ENCODE measurements at places on chromosomes 12 and 14.

- no peaks in the 10 kb centered on the region for H3K36me3 ChIP-seq
- no peak for DNase-seq
- no peak overlapping the region for H3K4me3 ChIP-seq
- H3K27ac ChIP-seq, result no peak overlapping the region
- H3K27me3 ChIP-seq, result no peaks in the 10 kb centered on the region
Observed at GRCh38 chr14:89851106-89851505, 103.4 kb downstream of the EFCAB11 start.

DNA sequence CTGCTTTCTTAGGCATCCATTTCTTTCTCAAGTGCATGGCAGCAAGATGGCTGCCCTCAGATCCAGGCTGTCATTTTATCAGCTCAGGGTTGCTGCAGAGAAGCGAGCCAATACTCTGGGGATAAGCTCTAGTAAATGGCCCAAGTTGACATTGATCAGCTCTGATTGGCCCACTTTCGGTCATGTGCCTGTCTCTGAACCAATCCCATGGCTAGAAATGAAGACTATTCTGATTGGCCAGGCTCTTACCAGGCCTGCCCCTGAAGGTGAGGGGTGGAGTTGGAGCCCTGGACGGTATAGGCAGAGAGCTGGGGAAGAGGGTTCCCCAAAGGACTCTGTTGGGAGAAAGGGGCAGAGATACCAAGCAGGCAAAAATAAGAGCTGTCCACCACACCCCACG lies 41.4 kb downstream of the MYO1H start:
- no peaks in the 10 kb centered on the region for H3K36me3 ChIP-seq
- H3K4me3 ChIP-seq, result no peak overlapping the region
- no peaks in the 10 kb centered on the region for H3K4me1 ChIP-seq
- no peak for DNase-seq

DNA sequence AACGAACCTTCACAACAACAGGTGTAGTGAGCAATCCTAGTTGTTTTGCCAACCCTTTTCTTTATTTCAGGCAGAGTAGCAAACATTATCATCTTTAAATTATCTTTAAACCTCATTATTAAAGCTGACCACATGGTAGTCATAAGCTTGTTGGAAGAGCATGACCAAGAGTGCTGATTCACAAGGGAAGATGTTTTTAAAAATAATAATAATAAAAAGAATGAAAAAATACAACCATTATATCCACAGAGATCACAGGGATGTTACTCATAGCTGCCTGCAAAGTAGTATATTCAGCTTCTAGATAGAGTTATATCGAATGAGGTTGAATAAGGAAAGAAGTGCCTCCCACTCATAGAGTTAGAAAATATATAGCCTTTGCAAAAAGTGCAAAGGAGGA lies 101.0 kb upstream of the FLRT2 start:
- H3K36me3 ChIP-seq, result no peaks in the 10 kb centered on the region
- H3K4me3 ChIP-seq, result no peak overlapping the region
- H3K27me3 ChIP-seq, result no peaks in the 10 kb centered on the region
- no peak for DNase-seq

DNA sequence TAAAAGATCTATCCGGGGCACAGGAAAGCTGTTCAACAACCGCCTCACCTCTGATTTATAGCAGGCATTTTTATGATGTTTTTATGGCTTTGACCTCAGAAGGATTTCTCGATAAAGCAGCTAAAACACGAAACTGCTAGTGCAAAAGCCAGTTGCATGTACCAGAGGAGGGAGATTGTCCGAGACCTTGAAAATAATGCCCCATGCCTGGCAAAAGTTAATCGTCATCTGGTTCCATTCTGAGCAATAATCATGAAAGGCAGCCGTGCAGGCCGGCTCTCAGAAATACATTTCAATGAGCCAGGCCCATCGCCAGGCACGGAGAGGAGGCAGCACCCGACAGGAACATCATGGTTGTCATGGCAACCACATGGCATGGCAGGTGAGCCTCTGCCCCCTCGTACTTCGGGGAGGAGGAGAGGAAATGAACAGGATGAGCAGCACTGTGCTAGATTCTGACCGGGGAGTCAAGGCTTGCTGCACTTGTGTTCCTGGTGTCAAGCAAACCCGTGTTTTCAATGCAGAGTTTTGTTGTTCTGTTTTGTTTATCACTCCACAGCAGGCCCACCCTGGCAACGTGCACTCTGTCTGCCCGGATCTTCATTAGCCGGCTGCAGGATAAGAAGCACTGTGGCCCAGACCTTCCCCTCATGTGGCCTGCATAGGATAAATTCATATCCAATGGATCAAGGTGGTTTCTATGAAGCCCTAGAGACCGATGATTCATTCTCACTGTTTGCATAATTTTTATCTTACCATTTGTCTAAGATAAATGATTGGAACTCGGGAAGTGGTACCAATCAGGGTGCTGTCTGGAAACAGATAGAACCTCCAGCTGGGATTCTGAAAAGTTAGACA lies 160.2 kb downstream of the RIMBP2 start:
- no peak for DNase-seq
- no peaks in the 10 kb centered on the region for H3K4me1 ChIP-seq
- no peak overlapping the region for H3K4me3 ChIP-seq
- H3K27me3 ChIP-seq, result no peaks in the 10 kb centered on the region
- H3K27ac ChIP-seq, result no peak overlapping the region
- no peaks in the 10 kb centered on the region for H3K36me3 ChIP-seq

DNA sequence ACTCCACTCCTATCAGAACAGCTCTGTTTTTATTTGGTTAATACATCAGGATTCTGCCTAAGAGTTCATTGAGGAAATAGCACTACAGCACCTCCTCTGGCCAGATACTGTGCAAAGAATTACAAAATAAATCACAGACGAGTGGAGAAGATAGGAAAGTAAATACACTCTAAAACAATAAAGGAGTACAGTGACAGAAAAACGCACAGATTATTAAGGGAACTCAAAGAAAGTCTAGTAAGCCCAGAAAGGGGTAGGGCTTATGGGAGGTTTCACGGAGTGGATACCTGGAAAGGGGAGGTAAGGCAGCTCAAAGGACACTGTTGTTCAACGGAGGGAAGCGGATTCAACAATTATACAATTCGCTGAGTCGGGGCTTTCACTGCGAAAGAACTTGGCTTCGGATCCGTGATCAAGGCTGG lies 5.5 kb downstream of the OR10AD1 start:
- peak overlapping the region; percentile 86 for H3K4me3 ChIP-seq
- no peak for DNase-seq
- peaks cover 18% of the 10 kb centered on the region for H3K36me3 ChIP-seq

- DNase-seq, result no peak
- H3K27me3 ChIP-seq, result peaks cover 1% of the 10 kb centered on the region
- H3K4me1 ChIP-seq, result no peaks in the 10 kb centered on the region
- H3K4me3 ChIP-seq, result no peak overlapping the region
- H3K36me3 ChIP-seq, result no peaks in the 10 kb centered on the region
- H3K27ac ChIP-seq, result no peak overlapping the region
Observed at GRCh38 chr14:78970677-78971076, 800.5 kb downstream of the NRXN3 start.

DNA sequence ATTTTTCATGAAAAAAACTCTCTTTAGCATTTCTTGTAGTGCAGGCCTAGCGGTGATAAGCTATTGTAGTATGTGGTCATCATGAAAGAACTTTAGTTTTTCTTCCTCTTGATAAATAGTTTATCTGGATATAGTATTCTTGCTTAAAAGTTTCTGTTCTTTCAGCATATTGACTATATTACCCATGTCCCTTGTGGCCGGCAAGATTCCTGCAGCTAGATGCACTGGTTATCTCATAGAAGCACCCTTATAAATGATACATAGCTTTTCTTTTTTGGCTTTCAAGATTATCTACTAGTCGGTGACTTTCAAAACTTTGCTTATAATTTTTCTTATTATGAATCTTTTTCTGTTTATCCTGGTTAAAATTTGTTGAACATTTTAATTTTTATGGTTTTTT lies 234.8 kb downstream of the ALG10 start:
- no peak for DNase-seq
- H3K27me3 ChIP-seq, result peaks cover 4% of the 10 kb centered on the region
- no peak overlapping the region for H3K4me3 ChIP-seq
- no peaks in the 10 kb centered on the region for H3K4me1 ChIP-seq

- H3K27me3 ChIP-seq, result no peaks in the 10 kb centered on the region
- H3K4me1 ChIP-seq, result peaks cover 74% of the 10 kb centered on the region
- peak overlapping the region; percentile 98 for H3K27ac ChIP-seq
- H3K4me3 ChIP-seq, result peak overlapping the region; percentile 40
Observed at GRCh38 chr12:46209914-46210872, 58.6 kb downstream of the SLC38A1 start.

DNA sequence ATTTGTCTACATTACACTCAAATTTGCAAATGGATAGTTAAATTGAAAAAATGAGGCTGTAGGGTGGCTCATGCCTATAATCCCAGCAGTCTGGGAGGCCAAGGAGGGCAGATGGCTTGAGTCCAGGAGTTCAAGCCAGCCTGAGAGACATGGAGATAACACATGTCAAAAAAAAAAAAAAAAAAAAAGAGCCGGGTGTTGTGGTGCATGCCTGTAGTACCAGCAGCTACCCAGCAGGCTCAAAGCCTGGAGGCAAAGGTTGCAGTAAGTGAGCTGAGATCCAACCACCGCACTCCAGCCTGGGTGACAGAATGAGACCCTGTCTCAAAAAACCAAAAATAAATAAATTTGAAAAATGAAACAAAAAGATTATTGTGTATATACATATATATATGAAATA lies 119.9 kb upstream of the MGAT4C start:
- H3K27me3 ChIP-seq, result no peaks in the 10 kb centered on the region
- no peak overlapping the region for H3K4me3 ChIP-seq
- no peaks in the 10 kb centered on the region for H3K4me1 ChIP-seq
- no peak for DNase-seq
- H3K36me3 ChIP-seq, result no peaks in the 10 kb centered on the region

DNA sequence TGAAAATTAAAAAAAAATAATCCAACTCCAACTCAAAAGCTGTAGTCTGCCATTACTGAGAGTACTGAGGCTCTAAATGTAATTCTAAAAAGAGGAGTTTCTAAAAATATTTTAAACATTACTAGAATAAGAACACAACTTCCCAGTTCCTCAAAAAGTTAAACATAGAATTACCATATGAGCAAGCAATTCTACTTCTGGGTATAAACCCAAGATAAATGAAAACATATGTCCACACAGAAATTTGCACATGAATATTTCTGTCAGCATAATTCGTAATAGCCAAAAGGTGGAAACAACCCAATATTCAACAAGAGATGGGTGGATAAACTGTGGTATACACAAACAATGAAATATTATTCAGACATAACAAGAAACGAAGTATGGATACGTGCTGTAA lies 15.0 kb upstream of the NR2C1 start:
- no peak for DNase-seq
- H3K4me1 ChIP-seq, result peaks cover 8% of the 10 kb centered on the region
- no peak overlapping the region for H3K27ac ChIP-seq
- no peak overlapping the region for H3K4me3 ChIP-seq

DNA sequence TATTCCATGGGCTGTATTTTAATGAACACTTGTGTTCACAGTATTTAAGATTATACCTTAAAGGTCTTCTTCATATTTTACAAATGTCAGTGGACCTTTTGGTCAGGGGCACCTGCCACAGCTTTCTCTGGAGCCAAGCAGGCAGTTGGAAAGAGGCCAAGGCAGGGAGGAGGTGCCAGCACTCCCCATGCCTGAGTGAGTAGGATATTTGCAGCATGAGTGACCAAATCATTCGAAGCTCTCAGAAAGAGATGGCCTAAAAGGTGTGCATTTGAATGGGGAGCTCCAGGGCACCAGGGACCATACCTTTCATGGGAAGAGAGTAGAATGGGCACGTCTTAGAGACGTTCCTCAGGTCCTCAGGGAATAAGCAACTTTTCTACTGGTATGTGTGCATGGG lies 121.6 kb downstream of the GPR135 start:
- no peak overlapping the region for H3K27ac ChIP-seq
- H3K4me3 ChIP-seq, result no peak overlapping the region
- H3K36me3 ChIP-seq, result peaks cover 14% of the 10 kb centered on the region
- no peaks in the 10 kb centered on the region for H3K27me3 ChIP-seq

- no peak for DNase-seq
- no peak overlapping the region for H3K4me3 ChIP-seq
- H3K4me1 ChIP-seq, result peaks cover 70% of the 10 kb centered on the region
- peak overlapping the region; percentile 31 for H3K27ac ChIP-seq
- H3K36me3 ChIP-seq, result peaks cover 30% of the 10 kb centered on the region
Observed at GRCh38 chr12:19485240-19485639, 45.9 kb downstream of the AEBP2 start.
